ENCODE measurements at places on chromosomes 12 and 14.

DNA sequence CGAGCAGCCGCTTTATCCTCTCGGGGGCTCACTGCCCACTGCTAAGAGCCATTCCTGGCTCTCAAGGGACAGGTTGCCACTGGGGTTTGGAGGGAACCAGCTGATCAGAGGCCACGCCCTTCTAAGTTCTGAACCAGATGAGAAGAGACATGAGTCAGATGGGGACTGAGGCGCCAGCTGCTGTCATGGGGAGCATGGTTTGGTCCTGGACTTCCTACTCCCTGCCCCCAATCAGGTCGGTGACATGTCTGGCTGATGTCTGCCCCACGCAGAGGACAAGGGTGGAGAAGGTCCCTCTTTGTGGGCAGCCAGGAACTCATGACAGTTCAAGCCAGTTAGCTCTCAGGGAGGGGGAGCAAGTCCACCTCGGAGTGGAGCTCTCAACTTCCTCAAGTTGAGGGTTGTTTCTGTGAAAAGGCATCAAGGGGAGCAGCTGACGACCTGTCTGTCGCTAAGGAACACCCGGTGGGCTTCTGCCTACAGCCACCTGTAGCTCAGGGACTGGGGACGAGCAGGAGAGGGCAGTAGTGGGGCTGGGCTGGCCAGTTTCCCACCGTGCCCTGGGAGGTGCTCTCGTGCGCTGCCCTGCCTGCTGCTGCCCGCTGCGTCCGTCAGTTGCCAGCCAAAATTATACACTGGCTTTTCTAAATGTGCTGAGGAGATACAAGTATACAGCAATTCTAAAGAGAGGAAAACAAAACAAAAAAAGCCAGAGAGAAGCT, 20.5 kb downstream of the PSMC1 start:
- no peak for DNase-seq

DNA sequence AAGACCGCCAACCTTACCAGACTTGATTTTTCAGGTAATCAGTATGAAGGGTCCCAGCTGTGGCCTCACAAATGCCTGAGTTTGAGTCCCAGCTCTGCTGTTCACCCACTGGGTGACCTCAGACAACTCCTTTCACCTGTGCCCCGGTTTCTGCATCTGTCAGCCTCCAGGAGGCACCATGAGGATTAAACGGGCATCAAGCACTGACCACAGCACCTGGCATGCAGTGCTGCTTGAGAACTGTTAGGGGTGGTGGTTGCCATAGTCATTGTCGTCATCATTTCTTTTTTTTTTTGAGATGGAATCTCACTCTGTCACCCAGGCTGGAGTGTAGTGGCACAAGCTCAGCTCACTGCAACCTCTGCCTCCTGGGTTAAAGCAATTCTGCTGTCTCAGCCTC, 57.9 kb downstream of the PHETA1 start:
- no peak for DNase-seq

- DNase-seq, result no peak
Observed at GRCh38 chr14:100532154-100532861, 54.9 kb downstream of the BEGAIN start.

- no peak for DNase-seq
Observed at GRCh38 chr14:74242780-74243042, 3.5 kb downstream of the VSX2 start.

DNA sequence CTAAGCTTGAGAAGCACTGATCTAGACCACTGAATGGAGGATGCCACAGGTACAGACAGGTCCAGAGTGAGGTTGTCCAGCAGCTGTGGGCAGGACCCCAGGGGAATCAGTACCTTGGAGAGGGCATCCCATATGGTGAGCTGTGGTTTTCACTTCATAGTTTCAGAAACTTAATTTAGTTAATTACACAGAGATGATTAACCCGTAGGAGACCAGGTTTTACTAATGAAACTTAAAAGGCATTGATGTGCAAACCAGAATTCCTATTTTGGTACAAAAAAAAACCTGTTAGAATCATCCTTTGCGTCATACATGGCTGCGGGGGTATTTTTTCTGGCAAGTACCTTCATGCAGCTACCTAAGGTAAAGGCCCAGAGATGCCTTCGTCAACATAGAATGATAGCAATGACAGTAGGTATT, 159.3 kb downstream of the DACT1 start:
- DNase-seq, result no peak

DNA sequence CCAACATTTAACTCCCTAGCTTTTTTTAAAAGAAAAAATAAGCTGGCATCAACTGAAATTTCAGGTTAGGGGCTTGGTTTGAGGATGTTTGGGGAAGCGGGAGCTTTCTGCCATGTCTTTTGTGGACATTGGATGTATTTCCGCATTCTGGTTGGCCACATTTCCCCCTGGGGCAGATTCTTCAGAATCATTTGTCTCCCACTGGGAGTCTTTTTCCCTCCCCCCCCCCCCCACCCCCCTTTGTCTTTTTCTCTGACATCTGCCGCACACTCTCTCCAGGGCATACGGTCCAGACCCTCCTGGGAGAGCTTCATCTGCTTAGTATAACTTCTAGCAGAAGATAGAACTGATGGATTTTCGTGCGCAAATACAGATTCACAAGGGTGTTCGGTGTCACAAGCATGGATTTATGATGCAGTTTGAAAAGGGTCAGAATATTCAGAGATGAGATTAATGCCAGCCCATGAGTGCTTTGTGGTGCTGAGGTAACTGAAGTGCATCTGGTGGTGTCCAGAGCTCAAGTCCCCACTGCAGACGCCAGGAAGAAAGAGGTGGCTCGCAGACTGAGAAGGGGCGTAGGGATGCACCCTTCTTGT, 40.2 kb downstream of the ETV6 start:
- DNase-seq, result no peak

DNA sequence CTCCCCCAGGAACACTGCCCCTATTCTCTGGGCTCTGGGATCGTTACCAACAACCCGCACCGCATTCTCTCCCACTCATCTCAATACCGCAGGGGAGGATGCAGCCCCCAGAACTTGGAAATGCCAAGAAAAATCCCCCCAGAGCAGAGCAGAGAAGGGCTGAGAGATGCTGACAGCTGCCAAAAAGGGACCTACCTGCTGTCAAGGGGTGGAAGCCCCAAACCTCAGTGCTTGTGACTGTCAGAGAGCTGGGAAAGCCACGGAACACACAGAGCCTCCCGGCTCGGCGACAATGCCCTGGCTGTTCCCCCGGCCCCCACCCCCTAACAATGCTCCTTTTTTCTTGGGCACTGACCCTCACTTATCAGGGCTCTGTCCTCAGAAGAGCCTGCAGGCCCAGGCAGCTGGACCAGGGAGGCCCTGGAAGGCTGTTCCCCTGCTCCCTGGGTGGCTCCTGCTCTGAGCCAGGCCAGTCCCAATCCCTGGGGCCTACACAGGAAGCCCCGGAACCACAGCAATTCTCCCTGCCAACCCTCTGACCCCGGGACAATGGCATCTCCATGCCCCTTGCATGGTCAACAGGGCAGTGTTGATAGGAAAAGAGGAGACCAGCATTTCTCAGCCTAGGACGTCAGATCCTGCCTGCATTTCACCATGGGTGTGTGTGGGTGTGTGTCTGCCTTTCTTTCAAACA, 78.9 kb downstream of the ITPK1 start:
- DNase-seq, result no peak

GRCh38 chr14:32074887-32075572, 2.1 kb upstream of the ARHGAP5 start:
- no peak for DNase-seq

All from central memory CD8-positive, alpha-beta T cell (primary cell).